ENCODE measurements at places on chromosomes 2 and 18. TPM values are rescaled to one million over a fixed set of nuclear protein-coding genes. Genes with fewer than 3 reads are reported as not detected.
A peak's percentile ranks its signal among the peaks of the same experiment; 100 is the strongest.

DNA sequence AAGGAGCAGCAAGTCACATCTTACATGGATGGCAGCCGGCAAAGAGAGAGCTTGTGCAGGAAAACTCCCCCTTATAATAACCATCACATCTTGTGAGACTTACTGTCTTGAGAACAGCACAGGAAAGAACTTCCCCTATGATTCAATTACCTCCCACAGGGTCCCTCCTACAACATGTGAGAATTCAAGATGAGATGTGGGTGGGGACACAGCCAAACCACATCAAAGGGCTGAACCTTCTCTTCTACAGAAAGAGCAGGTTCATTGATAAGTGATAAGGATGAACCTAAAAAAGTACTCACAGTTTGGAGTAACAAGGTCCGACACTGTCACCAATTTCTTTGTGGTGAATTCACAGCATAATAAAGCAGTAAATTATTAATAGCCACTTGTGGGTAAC, 422.2 kb upstream of the FSIP2 start:
- DNase-seq: no peak

DNA sequence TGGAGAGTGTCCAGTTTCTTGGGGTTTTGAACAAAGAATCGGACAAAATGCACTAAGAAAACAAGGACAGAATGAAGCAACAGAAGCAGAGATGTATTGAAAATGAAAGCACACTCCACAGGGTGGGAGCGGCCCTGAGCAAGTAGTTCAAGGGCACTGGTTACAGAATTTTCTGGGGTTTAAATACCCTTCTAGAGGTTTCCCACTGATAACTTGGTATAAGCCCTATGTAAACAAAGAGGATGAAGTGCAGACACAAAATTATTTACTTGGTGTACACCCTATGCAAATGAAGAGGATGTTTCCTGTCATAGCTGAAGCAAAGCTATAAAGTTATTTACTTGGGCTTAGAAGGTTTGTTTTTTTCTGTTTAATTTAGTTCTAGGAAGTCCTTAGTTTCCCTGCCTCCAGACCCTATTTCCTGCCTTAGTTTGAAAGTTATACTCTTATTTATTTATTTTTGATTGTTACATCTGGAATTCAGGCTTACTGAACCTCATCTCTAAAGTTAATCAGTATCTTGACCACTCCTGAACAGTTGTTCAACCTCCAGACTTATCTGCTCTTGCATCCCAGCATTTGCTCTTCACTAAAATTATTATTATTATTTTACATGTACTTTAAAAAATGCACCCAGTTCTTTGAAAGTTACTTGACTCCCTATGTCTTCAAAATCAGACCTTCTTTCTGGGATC, 193.5 kb downstream of the SPP2 start:
- no peak for DNase-seq

DNA sequence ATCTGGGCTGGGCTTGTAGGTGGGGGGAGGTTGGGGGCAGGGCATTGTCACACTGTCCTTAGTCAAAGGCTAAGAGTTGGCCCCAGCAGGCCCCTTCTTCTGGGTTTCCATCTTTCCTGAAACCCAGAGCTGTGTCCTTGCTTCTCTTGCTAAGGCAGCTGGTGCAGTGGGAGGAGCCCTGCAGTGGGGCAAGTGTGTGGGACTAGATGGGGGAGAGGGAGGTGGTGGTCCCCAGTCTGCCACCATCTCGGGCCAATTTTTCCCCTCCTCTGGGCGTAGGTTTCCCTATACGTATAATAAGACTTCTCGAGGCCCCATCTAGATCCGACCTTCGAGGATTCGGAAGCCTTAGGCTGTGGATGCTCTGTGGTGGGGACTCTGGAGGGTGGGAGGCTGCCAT, 3.5 kb downstream of the KCNF1 start:
- no peak for DNase-seq

DNA sequence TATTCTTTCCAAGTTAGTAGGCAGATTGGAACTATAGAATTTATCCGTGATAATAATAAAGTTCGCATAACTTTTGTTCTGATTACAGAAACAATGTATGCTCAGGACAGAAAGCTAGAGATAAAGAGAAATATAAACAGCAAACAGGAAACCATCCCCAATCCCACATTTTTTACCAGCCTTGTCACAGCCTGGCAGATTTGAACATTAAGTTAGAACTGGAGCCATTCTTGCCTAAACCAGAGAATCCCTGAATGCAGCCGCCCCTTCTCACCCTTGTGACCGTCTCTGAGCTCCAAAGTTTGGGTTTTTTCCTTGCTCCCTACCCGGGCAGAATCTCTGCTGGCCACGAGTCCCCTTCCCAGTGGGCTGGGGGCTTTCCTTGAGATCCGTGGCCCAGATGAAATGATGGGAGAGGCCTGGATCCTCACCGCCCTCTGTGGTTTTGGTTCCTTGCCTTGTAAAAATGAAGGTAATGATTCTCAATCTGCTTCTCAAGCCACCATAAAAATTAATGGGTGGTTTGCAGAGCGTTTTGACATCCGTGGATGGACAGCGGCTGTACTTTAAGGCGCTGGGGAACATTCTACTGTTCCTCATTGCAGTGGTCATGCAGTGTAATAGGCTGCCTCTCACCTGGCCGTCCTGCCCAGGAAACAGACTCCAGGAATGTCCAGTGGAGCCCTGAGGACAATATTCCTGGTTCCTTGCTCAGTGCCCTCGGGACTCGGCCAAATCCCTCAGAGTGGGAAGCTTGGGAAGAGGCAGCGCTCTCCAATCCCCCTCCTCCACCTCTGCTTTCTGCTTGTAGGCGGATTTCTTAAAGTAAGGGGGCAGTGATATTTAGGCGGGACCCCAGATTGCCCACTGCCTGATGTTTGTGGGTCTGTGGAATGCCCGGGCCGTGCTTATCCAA, 1.6 kb downstream of the SH3BP4 start:
- DNase-seq: no peak

GRCh38 chr18:74141667-74142066, 6.0 kb downstream of the FBXO15 start:
- no peak for DNase-seq

- peak; percentile 92 for DNase-seq
These were observed 9.0 kb downstream of the SERTAD2 start for GRCh38 chr2:64644458-64645382.

DNA sequence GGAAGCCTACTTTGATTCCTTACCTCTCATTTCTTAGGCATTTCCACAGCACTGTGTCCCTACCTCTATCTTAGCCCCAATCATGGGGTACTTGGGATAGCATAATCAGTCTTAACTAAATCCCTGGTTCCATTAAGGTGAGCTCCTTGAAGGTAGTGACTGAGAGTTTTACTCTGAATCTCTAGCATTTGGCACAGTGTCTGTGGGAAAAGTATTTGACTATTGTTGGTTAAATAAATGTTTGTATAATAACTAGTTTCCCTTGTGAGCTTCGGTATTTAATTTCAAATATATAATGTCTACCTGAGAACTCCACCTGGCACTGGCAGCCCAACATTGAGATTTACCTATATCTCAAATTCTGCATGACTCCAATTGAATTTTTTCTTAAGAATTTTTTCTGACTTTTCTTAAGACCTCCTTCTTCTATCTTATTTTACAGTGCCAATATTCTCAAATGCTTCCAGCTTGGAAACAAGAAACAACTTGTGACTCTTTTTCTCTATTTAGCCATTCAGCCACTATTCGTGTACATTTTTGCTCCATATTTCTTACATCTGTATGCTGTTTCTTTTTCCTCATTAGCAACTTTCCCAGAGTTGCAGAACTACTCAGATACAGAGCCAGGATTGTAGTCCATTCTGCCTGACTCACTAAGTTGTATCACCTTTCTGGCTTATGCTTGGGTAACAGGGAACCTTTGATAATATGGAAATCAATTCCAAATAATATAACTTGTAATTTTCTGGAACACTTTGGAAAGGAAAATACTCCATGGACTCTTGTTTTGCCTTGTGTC, 214.0 kb upstream of the NT5C1B start:
- no peak for DNase-seq

GRCh38 chr2:47028171-47028570, 112.6 kb upstream of the MCFD2 start:
- DNase-seq: peak; percentile 73

Gene OTOS
- total RNA-seq: not detected

Gene CRYGC
- total RNA-seq: not detected
